ENCODE measurements at places on chromosomes 11 and 22.
A peak's percentile ranks its signal among the peaks of the same experiment; 100 is the strongest.

DNA sequence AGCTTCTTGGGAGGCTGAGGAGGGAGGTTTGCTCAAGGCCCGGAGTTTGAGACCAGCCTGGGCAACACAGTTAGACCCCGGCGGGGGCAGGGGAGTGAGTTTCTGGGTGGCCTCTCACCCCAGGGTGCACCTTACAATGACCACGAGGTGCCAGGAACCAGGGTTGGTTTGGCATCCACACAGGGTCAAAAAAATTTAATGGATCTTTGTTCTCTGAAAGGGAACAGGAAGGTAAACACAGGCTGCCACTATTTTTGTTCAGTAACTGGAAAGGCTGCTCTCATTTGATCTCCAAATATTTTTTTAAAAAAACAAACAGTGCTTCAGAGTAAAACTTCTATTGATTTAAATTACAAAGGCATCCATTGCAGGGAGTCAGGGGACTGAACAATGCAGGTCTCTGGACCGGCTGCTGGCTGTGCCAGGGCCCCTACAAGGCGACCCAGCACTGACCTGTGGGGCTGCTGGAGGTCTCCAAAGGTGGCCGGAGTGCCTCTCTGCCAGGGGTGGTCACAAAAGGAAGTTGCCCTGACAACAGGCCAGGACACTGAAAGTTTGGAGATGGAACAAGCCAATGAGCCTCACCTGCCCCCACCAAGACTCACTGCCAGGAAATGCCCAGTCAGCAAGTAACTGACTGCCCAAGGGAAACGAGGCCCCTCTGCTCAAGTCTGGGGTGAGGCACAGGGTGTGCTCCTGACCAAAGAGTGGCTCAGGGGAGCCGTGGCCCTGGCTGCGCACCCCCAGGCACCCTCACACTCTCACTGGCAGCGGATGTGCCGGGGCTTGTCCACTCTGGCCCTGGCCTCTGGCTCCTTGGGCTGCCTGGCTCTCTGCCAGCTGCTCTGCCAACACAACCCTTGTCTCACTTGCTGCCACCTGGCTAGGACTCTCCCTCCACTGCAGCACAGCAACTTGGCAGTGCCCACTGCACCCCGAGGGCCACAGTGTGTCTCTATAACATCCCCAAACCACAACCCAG, 51.8 kb downstream of the ARFGAP3 start:
- DNase-seq, result no peak

DNA sequence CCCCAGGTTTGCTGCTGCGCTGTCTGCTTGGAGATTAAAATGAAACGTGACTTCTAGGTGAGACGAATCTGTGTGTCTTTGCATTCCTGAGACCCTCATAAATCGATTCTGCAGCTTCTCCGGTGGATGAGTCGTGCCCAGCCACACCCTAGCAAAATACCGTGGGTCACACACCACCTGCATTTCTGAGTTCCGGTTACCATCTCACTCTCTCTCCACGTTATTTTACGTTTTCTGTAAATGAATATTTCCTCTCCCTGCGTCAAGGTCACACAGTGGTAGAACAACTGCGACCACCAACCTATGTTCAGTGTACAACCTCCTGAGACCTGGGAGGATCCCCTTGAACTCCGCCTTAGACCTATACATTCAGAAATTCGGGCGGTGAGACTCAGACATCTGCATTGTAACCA, 1.1 kb downstream of the YWHAH start:
- no peak for DNase-seq

GRCh38 chr11:117538263-117539135, 210.8 kb downstream of the CEP164 start:
- DNase-seq, result no peak

GRCh38 chr22:22520020-22520656, at the start of gene ZNF280A:
ZNF280A (minus strand) TSS chr22:22520270; CDS start chr22:22515630, 4,640 bp downstream.
- DNase-seq, result peak; percentile 13
